ENCODE measurements at places on chromosomes 5 and 9. TPM values are rescaled to one million over a fixed set of nuclear protein-coding genes. Genes with fewer than 3 reads are reported as not detected.

TYRP1 gene
- not detected for total RNA-seq

LPAR1 gene
- total RNA-seq: 21.4 TPM

GABRA6 gene
- total RNA-seq: not detected

HAVCR2 gene
- 0.34 TPM for total RNA-seq

TEX48 gene
- not detected for total RNA-seq

RMRP gene
- total RNA-seq: 8.1 TPM

ATP6V1G1 gene
- 106 TPM for total RNA-seq

LYRM7 gene
- total RNA-seq: 2.2 TPM

PAEP gene
- total RNA-seq: 0.45 TPM

MUSK gene
- not detected for total RNA-seq

SLC46A2 gene
- not detected for total RNA-seq

STOM gene
- 261 TPM for total RNA-seq

Data from A549 treated with Mapracorat at 1 μM for 4 hours (cell line).